A673 (cell line): ENCODE measurements at places on chromosomes 2 and 18. TPM values are rescaled to one million over a fixed set of nuclear protein-coding genes. Genes with fewer than 3 reads are reported as not detected.

The RTP5 gene
- 0.20 TPM in 1 of 2 replicates, not detected in the other for total RNA-seq

The FSHR gene
- not detected in 2 replicates for total RNA-seq

The UGT1A3 gene
- not detected in 2 replicates for total RNA-seq

DNA sequence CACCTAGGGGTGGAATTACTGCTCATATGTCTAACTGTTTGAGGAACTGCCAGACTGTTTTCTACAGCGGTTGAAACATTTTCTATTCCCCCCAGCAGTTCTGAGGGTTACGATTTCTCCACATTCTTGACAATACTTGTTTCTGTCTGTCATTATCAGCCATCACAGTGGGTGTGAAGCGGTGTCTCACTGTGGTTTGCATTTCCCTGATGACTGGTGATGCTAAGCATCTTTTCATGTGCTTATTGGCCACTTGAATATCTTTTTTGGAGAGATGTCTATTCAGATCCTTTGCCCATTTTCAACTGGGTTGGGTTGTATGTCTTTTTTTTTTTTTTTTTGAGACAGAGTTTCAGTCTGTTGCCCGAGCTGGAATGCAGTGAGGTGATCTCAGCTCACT is 63.0 kb downstream of the ADNP2 start:
- no peak for DNase-seq
